ENCODE measurements at places on chromosomes 5 and 9. TPM values are rescaled to one million over a fixed set of nuclear protein-coding genes. Genes with fewer than 3 reads are reported as not detected.

DNA sequence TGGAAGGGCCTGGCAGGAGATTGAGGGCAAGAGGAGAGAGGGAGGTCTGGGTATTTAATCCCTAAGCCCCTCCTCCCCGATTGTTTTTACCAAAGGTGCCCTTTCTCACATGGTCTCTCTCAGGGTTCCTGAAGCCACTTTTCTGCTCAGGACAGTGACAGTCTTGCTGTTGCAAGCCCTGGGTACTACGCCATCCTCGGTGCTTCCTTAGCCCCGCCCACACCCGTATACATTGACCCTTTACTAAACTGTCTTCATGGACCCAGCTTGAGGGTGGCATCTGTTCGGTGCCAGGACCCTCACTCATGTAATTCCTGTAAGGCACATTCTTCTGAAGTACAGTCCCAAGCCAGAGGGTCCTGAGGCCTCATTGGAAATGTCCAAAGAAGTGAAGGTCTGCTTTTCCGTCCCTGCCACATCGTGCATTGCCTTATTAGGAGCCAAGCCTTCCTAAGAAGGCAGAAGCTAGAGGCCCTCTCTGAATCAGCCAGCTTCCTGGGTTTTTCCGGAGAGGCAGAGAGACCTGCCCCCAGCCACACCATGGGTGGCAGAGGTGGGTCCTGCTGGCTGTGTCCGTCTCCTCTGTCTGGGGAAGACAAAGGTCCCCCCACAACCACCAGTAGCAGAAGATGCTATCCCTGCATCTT is 1.9 kb upstream of the SH3PXD2B start:
- no peak for DNase-seq
- H3K4me1 ChIP-seq, result 0 out of 2 replicates have a peak, but pooled peaks cover 4% of the 10 kb centered on the region
- no peak overlapping the region for H3K4me3 ChIP-seq
- H3K36me3 ChIP-seq, result no peaks in the 10 kb centered on the region
- H3K27ac ChIP-seq, result no peak overlapping the region

DNA sequence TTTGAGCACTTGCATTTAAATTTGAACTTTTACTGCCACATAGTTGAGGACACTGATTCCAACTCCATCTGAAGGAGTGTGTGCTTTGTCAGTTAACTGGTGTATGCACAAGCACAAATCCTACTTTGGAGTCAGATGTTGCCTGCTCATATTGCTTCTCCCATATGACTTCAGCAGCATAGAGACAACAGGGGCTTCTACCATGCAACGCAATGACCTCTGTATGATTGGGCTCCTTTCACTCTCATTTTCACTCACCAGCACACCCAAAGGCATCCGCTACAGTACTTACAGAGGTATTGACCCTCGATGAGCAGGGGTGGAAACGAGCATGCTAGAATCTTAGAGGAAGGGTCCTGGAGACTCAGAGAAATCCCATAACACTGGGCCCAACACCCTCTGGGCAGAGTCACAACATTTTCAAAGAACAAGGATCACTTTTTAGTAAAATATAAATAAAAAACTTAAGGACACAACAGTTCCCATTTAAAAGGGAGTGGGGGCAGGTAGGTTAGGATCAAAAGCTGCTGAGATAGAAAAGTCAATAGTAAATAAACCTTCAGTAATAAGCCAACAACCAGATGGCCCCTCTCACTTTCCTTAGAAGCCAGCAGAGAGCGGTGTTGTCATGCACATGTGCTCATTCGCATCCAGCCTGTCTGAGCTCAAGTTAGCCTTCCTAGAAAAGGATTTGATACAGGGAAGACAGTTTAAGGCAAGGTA is 203.8 kb downstream of the SNCAIP start:
- DNase-seq, result peak; percentile 71
- no peaks in the 10 kb centered on the region for H3K27me3 ChIP-seq
- peaks cover 7% of the 10 kb centered on the region for H3K4me1 ChIP-seq
- H3K27ac ChIP-seq, result peak overlapping the region; percentile 90
- peak overlapping the region; percentile 26 for H3K4me3 ChIP-seq

CENPK gene
- 56.4 TPM for total RNA-seq

- H3K27me3 ChIP-seq, result no peaks in the 10 kb centered on the region
- no peaks in the 10 kb centered on the region for H3K4me1 ChIP-seq
- DNase-seq, result no peak
- H3K27ac ChIP-seq, result no peak overlapping the region
These were observed 31.1 kb upstream of the MAMDC2 start for GRCh38 chr9:70012569-70012968.

- no peaks in the 10 kb centered on the region for H3K27me3 ChIP-seq
- no peak for DNase-seq
- H3K36me3 ChIP-seq, result no peaks in the 10 kb centered on the region
- H3K27ac ChIP-seq, result no peak overlapping the region
- H3K4me3 ChIP-seq, result no peak overlapping the region
These were observed 46.5 kb upstream of the GDNF start for GRCh38 chr5:37886242-37886905.

- no peak overlapping the region for H3K27ac ChIP-seq
- no peaks in the 10 kb centered on the region for H3K36me3 ChIP-seq
- DNase-seq, result no peak
- no peaks in the 10 kb centered on the region for H3K4me1 ChIP-seq
- no peak overlapping the region for H3K4me3 ChIP-seq
- H3K27me3 ChIP-seq, result no peaks in the 10 kb centered on the region
These were observed 607 bp downstream of the BARX1 start for GRCh38 chr9:93954434-93955061.

DNA sequence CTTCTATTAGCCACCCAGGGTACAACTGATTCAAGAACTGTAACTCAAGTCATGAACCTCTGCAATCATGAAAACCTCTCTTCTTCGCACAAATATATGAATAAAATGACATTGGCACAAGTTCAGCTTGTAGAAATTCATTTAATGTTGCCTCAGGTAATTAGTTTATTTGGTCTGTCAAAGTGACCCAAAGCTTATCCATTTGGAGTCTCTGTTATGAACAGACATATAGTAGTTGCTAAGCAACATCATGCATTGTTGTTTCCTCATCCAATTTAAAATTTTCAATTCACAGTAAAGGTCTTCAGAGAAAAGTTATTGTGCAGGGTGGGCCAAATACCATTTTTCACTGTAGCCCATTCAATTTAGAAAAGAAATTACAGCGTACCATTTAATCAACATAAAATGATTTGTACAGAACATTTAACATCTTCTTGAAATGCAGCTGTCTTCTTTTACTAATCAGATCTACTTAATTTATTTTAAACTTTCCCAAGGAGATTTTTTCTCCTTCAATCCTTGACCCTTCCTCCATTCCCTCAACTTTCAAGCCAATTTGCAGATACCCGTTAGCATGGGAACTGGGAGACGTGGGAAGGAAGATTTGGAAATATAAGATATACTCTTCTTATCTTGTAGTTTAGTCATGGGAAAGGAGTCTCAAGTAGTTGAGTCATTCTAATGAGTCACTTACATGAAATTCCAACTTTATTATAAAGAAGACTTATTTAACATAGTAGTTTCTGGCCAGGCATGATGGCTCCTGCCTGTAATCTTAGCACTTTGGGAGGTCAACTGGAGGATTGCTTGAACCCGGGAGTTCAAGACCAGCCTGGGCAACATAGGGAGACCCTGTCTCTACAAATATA is 231.3 kb downstream of the ATPSCKMT start:
- DNase-seq, result no peak

SPATA31A3 gene
- total RNA-seq, result not detected

DNA sequence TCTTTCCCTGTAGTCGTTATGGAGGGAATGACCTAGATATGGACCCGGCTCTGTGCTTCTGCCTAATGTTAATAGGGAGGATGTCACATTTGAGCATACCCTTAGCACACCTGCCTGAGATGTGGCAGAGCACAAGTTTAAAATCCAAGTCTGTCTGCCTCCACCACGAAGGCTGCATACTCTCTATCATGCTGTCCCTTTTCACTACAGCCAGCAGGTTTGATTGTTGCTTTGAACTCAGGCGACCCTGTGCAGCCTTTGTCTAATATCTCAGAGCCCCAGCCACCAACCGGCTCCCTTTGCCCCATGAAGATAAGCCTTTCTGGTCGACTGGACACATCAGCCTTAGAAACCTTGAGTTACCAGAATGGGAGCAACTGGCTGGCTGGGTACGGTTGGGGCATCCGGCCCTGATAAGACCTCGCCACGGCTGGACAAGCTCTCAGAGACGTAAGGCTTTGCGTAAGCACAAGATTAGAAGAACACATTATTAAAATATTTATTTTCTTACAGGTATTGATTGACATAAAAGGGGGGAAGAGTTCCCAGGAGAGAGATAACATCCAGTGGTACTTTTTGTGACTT is 222.0 kb upstream of the TRIM32 start:
- H3K4me1 ChIP-seq, result 0 out of 2 replicates have a peak, but pooled peaks cover 8% of the 10 kb centered on the region
- no peaks in the 10 kb centered on the region for H3K36me3 ChIP-seq
- DNase-seq, result no peak
- H3K27me3 ChIP-seq, result no peaks in the 10 kb centered on the region
- no peak overlapping the region for H3K27ac ChIP-seq
- H3K4me3 ChIP-seq, result no peak overlapping the region

DNA sequence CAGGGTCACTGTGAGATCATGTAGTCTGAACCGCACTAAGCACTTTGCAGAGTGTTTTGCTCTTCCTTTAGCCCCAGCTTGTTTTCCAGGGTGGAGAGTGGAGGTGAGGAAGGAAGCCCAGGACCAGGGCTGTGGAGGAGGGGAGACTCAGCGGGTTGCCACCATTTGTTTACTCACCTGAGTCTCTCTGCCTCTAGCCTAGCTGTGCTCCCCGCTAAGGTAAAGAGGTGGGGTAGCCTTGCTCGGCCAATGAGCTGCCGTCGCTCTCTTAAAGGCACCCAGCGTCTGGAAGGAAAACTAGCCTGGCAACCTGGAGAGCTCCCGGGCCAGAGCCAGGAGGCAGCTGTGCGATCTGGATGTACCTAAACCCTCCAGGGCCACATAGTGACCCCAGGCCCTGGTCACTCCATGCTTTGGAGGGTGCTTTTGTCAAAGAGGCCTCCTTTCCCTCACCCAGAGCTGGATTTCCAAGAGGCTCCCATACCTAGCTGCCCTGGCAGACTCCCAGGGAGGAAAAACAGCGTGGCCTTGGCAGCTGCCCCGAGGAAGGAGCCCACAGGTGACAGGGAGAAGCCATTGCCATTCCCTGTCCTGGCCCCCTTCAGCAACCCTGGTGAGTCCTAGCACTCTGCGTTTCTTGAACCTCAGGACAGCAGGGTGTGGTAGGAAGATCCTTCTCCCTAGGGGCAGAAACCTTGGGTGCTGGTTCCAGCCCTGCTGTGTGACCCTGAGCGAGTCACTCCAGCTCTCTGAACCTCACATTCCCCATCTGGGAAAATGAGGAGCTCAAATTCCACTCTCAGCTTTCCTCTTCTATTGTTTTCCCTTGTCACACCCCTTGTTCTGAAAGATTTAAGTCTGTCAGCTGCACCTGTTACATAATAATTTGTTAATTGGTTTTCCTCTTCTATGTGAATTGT is 42.4 kb upstream of the LARP1 start:
- H3K4me1 ChIP-seq, result peaks cover 15% of the 10 kb centered on the region
- no peaks in the 10 kb centered on the region for H3K36me3 ChIP-seq
- DNase-seq, result no peak
- H3K4me3 ChIP-seq, result no peak overlapping the region
- H3K27me3 ChIP-seq, result no peaks in the 10 kb centered on the region

PCDHB10 gene
- 0.09 TPM for total RNA-seq

DNA sequence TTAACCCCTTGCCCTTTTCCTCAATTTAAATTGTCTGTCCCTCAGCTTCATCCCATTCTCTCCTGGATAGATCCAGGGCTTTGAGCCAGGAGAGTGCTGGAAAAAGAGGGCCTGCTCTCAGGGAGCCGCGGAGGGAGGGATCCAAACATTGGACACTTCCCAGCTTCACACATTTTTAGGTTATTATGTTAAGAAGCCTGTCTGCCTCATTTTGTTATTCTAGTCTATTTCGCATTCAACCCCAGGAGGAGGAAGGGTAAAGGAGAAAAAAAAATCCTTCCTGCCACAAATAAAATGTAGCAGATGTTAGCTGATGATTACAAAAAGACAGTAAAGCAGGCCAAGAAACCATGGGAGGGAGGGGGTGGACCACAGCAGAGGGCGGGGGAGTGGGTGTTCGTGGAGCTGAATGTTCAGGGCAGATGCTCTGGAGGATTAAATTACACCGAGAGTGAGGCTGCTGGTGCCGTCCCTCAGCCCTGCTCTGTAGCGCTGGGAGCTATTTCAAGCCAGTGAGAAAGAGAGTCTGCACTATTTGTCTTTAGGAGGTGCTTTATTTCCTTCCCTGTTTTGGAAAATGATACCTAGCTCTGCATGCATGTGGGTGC is 60.6 kb upstream of the ZFR start:
- H3K27me3 ChIP-seq, result no peaks in the 10 kb centered on the region
- no peak for DNase-seq

TMEM252 gene
- total RNA-seq, result not detected

DNA sequence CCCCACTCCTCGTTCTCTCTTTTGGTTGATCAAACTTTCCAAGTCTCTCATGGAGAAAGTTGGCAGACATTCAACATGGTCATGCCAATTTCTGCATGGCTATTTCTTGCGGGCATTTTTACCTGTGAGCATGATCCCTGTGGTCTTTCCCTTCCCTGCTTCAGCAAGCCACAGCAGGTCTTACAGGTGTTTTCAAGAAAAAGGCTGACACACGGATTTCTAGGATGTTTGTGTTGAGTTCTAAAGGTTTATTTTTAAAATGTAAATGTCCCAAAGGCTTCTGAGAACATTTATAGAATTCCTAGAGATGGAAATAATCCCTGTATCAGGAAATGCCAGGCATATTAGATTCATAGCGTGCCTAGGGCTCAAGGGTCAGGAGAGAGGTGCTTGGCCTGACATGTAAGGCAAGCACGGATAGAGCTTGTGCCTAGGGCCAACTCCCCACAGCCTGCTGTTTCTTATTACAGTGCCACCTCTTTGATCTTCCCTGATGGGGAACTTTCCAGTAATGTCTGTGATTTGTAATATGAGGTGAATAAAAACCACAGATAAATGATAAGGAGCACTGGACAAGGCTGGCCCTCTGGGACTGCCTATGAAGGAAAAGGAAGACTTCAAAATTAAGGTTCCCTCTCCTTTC is 79.8 kb downstream of the MUSK start:
- no peak overlapping the region for H3K4me3 ChIP-seq
- H3K4me1 ChIP-seq, result peaks cover 7% of the 10 kb centered on the region
- H3K27me3 ChIP-seq, result no peaks in the 10 kb centered on the region
- H3K27ac ChIP-seq, result no peak overlapping the region
- H3K36me3 ChIP-seq, result no peaks in the 10 kb centered on the region
- no peak for DNase-seq

- H3K27me3 ChIP-seq, result no peaks in the 10 kb centered on the region
- H3K4me3 ChIP-seq, result no peak overlapping the region
- H3K36me3 ChIP-seq, result no peaks in the 10 kb centered on the region
- DNase-seq, result no peak
- H3K4me1 ChIP-seq, result peaks cover 6% of the 10 kb centered on the region
These were observed 167.5 kb downstream of the HACD4 start for GRCh38 chr9:20863945-20864344.

GRCh38 chr5:107736638-107737037 is 65.9 kb upstream of the EFNA5 start:
- H3K27me3 ChIP-seq, result no peaks in the 10 kb centered on the region
- no peak overlapping the region for H3K27ac ChIP-seq
- H3K4me3 ChIP-seq, result no peak overlapping the region
- H3K4me1 ChIP-seq, result no peaks in the 10 kb centered on the region
- DNase-seq, result no peak
- no peaks in the 10 kb centered on the region for H3K36me3 ChIP-seq

GRCh38 chr5:101418713-101419118 is 515.6 kb upstream of the ST8SIA4 start:
- no peak overlapping the region for H3K27ac ChIP-seq
- H3K36me3 ChIP-seq, result no peaks in the 10 kb centered on the region
- H3K4me1 ChIP-seq, result no peaks in the 10 kb centered on the region
- H3K27me3 ChIP-seq, result no peaks in the 10 kb centered on the region

- H3K27me3 ChIP-seq, result no peaks in the 10 kb centered on the region
- no peaks in the 10 kb centered on the region for H3K36me3 ChIP-seq
- DNase-seq, result no peak
- H3K4me1 ChIP-seq, result no peaks in the 10 kb centered on the region
These were observed 28.3 kb upstream of the NEURL1B start for GRCh38 chr5:172612771-172613170.

All from Caco-2 (cell line).